Erythroblast (primary cell): ENCODE measurements at places on chromosomes 12 and 14.

DNA sequence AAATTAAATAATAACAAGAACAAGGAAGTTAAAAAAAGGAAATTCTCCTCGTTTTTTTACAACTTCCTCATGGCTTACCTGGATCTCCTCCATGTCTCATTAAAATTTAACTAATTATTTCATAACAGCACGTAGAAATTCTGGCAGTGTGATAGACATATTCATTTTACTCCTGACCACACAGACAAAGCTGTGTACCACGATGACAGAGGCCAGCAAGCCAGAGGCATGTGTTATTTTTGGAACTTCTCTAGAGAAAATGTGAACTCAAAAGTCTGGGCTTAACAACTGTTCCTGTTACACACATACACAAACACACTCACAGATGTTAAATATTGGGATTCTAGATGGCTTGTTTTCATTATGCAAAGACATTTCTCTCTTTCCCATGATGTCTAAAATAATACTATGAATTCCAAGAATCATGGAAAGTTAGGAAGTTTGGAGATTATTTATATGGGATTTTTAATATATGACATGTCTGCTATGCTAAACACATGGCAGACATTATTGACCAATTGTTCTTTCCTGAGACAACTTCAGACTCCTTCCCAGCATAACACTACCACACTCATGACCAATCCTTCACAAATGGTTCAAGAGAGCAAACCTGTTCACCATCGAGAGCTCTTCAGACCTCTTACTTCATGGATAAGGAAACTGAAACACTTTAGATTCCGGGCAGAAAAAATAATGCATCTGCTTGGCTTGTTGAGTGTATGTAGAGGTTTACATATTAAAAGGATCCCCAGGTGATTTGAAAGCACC is 158.7 kb downstream of the DACT1 start:
- DNase-seq = no peak

DNA sequence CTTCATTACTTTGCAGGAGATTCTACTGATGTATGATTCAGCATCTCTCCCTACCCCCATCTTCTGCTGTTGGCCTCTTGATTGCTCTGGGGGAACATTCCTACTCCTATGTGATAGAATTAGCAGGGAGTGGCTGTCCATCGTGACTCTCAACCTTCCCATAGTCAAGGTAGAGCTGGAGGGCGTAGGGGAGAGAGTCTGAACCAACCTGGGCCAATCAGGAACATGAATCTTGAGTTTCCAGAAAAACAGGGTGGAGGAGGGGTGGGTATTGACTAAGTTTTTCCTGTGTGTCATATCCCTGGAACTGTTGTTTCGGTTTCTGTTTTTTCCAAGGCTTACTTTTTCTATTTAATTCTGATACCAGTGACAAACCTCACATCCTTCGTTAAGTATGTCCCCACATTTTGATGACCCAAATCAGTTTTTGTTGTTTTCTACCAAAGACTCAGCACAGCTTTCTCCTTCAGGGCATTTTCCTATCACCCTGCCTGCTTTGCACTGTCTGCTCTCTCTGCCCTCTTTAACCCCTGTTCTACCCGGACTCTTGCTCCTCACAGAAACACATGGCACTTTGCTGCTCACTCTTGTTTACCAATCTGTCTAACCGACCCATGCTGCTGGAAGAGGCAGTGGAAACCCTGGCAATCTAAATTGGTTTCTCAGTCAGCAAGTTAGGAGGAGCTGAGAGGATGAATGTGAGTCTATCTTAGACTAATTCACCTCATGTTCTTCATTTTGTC is 1428.3 kb downstream of the AACS start:
- DNase-seq = no peak

GRCh38 chr12:46933947-46934346 is 108.2 kb upstream of the SLC38A4 start:
- peak; percentile 2 for DNase-seq

DNA sequence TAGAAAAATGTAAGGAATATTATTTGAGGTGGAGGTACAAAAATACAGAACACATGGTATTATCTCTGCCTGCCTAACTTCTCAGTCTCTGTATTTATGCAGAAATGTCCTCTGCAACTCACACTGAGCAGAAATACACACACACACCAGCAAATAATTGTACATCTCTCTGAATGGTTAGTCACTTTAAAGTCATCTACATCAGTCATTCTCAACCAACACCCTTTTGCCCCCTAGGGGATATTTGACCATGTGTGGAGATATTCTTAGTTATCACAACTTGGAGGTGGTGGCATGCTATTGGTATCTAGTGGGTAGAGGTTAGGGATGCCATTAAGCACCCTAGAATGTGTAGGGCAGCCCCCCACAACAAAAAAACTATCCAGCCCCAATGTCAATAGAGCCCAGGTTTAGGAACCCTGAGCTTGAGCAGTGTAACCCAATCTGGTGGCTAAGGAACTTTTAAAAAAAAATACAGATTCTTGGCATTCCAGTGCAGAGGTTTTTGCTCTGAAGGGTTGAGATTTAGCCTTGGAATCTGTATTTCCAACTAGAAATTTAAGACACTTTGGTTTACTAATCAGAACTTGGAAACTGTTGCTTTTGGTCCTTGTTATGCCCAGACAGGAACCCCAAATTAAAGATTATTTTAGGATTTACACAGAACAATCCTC is 183.8 kb downstream of the TBX5 start:
- DNase-seq = no peak

DNA sequence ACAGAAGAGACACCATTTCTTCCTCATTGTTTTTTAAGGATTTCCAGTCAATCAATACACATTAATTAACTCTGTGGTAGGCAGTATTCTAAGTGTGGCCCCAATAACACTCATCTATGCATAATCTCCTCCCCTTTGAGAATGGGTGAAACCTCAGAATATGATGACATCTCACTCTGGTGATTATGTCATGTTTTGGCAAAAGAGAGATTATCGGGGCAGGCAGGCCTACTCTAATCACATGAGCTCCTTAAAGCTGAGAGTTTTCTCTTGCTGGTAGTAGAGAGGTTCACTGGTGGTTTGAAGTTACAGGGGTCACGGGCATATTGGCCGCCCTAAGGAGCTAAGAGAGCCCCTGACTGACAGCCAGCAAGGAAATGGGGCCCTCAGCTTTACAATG is 7.1 kb upstream of the LGMN start:
- peak; percentile 17 for DNase-seq

DNA sequence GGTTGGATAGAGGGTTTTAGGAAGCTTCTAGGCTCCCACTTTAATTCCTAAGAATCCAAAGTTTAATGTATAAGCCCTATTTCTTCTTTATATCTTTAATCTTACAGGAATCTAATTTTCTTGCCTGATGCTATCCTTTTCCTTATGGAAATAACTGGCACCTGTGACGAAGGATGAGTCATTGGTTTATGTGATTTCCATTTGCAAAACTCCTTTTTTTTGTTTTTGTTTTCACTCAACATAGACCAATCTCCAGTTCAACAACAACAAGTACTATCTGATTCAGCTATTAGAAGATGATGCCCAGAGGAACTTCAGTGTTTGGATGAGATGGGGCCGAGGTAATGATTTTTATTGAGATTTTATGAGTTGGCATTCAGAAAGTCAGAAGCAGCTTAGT is 6.8 kb downstream of the PARP2 start:
- DNase-seq = no peak

DNA sequence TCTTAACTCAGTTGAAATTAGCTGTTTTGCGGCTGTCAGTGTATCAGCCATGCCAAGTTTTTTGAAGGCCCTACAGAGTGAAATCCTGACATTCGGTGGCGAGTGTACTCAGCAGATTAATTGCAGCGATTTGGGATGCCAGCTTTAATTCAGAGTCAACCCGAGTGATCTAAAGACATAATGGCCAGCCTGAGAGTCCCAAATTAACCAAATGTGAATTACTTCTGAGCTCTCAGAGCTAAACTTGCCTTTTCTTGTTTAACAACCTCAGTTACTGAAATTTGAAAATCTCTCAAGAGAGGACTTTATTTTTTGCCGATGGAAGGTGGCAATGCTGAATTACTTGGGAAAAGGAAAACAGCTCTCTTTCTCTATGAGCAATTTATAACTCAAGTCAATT is 148.5 kb downstream of the GLT1D1 start:
- DNase-seq = no peak

GRCh38 chr14:22668417-22668816 is 24.3 kb upstream of the OR6J1 start:
- DNase-seq = no peak

- DNase-seq = no peak
Measured at GRCh38 chr14:23557521-23557920, 1.4 kb downstream of the THTPA start.

- DNase-seq = no peak
Measured at GRCh38 chr12:11727133-11727664, 77.7 kb downstream of the ETV6 start.

DNA sequence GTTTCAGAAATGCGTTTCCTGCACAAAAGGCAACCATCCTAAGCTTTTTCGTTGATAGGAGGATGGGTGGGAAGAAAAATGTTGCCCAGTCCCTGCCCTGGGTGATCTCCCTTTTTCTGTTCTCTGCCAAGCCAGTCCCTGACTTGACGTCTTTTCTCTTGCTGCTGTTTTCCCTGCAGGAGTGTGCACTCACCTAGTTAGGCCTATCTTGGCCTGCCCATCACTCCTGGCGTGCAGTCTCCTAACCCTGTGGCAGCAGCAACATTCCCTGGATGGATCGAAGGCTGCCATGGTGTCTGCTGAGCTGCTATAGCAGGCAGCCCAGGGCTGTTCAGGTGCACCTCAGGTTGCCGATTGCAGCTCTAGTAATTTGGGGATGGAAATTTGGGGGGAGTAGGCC is 1.2 kb downstream of the UNC119B start:
- DNase-seq = no peak

- DNase-seq = no peak
Measured at GRCh38 chr12:128381946-128382345, 115.0 kb downstream of the TMEM132C start.
